Pons (tissue), 1 donor: ENCODE measurements at places on chromosomes 3 and 15.

GRCh38 chr3:69876073-69876472 is 123.5 kb upstream of the SAMMSON start:
- no peak for DNase-seq

DNA sequence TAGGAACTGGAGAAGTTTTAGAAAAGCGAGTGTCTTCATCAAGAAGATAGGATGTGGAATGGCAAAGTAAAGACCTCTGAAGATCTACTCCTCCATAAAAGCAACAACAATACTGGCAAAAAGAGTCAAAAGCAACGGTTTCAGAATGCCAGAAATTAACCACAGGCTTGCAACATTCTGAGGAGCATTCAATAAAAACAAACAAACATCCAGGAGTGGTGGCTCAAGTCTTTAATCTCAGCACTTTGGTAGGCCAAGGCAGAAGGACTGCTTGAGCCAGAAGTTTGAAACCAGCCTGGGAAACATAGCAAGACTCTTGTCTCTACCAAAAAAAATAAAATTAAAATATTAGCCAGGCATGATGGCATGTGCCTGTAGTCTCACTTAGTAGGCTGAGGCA is 143.2 kb upstream of the HACD2 start:
- no peak for DNase-seq

DNA sequence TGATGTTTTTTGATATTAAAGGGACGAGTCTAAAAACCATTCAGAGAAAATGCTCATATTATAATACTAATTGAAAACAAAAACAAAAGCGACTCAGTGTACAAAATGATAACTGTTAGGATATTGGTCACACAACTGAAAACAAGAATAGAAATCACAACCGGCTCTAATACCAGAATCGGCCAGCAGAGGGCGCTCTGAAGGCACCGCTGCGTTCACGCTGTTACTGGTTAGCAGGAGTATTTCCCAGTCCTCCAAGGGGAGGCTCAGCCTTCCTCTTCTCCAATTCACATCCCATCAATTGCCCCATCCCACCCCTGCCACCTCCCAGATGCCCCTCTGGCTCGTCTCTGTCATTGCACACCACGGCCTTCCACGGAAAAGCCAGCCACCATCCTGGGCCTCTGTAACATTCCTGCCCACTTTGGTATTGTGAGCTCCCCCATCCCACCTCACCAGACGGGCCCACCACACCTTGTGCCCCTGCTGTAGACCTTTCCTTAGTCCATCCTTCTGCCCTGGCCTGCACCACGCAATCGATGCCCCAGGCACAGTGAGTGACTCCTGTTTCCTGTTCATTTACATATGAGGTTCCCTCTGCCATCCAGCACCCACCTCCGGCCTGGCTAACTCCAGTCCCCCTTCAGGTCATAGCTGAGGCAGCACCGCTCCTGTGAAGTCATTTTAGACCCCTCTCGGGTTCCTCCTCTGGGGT is 8.5 kb downstream of the FAM107A start:
- DNase-seq, result peak; percentile 57

DNA sequence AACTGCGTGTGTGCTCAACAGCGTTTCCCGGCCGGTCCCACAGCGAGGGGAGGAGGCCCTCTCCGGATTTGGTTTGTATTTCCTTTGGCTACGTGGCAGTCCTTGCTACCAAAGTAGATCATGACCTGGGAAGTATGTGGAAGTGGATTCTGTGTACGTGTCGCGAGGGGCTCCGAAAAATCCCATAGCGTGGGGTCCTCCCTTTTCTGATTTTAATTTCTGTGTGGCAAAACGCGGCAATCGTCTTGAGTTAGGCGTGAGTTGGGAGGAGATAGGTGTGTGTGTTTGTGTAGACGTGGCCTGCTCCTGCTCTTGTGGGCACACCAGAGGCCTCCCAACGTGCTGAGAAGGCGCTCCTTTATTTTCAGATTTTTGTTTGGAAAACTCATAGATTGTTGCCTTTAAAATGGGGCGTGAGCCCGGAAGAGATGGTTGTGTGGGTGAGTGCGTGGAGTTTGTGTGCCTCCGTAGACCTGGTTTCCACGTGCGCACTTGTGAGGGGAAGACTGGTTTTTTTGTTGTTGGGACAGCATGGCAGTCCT is 1.2 kb downstream of the TRIM71 start:
- no peak for DNase-seq

- no peak for DNase-seq
Observed at GRCh38 chr3:115401851-115402501, 221.3 kb upstream of the GAP43 start.
